ENCODE measurements at places on chromosomes 7 and 10.

GRCh38 chr7:27771111-27771510, 31.1 kb downstream of the TAX1BP1 start:
- DNase-seq = no peak

GRCh38 chr7:82257118-82257695, 186.4 kb downstream of the CACNA2D1 start:
- no peak for DNase-seq

GRCh38 chr10:130479926-130480325, 343.7 kb downstream of the GLRX3 start:
- DNase-seq = no peak

GRCh38 chr7:134636008-134636449, 10.6 kb upstream of the BPGM start:
- DNase-seq = no peak

DNA sequence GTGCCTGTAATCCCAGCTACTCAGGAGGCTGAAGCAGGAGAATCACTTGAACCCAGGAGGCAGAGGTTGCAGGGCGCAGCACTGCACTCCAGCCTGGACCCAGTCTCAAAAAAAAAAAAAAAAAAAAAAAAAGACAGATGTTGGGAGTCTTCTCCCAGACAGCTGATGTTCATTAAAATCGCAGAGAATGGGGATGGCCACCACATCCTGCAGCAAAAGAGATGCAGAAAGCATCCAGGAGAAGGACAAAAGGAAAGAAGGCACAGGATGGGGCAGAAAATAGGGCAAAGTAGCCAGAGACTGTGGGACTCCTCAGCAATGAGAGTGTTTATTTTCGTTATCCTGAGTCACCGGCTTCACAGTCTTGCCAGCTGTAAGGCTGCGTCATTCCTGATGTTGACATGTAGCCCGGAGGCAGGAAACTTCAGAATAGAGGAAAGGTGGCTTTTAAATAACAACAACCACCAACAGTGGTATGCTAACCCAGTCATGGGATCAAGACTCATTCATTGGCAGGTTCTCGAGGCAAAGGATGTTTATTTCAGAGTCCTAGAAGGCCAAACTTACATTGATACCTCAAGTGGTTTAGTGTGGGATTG, 149.5 kb upstream of the SVIL start:
- DNase-seq = no peak

DNA sequence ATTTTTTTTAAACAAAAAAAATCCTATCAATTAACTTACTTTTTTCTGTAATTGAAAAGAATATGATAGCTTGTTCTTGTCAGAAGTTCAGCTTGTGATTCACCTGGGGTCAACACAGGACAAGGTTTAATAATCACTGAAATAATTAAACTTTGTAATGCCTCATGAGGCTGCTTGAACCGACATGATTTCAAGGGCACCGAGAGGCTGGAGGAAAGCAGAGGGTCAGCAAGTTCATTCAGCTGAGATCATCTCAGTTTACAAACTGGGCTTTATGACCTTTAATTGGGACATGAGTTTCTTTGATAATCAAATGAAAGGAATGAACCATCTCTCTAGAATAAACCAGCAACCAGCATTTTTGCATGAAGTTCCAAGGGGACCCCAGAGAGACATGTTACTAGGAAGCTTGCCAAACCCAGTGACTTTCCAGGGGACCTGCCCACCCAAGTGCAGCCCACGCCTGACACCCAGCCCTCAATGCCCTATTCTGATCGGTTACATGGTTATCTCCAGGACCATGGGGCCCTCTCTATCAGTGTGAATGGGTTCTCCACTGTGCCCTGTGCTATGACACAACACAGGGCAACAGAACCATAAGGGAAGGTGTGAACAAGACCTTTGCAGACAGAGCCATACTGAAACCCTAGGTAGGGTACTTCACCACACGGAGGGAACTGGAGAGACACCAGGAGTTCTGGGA, 7.8 kb upstream of the CYP3A4 start:
- DNase-seq = no peak

DNA sequence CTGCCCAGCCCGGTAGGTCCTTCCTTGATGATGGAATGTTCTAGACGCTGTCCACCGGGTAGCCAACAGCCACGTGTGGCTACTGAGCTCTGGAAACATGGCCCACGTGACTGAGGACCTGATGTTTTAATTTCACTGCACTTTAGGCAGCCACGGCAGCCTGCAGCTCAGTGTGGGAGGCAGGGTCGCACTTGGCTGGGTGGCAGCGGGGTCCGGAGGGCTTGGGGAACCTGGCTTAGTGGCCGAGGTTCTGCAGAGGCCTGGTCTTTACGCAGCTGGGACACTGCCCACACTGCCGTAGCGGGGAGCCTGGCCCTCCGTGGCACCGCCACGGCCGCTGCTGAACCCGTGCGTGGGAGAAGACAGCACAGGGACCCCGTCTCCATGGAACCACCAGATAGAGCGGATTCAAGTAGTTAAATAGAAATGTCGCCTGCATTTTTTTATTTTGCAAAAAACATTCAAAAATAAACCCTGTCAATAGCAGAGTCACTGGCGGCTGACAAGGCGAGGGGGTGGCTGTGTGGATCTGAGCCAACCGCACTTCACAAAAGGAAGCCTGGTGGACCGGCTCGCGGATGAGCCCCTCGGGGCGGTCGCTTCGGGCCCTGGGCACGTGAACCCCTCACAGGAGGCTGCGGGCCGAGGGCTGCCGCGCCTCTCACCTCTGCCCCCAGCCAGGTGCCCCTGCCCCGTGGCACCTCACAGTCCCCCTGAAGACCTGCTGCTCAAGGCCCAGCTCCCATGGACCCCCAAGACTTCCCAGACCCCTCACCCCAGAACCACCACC, 25.6 kb upstream of the UTF1 start:
- DNase-seq = no peak

- no peak for DNase-seq
These were observed 216.2 kb downstream of the SEMA3D start for GRCh38 chr7:84970670-84971069.

DNA sequence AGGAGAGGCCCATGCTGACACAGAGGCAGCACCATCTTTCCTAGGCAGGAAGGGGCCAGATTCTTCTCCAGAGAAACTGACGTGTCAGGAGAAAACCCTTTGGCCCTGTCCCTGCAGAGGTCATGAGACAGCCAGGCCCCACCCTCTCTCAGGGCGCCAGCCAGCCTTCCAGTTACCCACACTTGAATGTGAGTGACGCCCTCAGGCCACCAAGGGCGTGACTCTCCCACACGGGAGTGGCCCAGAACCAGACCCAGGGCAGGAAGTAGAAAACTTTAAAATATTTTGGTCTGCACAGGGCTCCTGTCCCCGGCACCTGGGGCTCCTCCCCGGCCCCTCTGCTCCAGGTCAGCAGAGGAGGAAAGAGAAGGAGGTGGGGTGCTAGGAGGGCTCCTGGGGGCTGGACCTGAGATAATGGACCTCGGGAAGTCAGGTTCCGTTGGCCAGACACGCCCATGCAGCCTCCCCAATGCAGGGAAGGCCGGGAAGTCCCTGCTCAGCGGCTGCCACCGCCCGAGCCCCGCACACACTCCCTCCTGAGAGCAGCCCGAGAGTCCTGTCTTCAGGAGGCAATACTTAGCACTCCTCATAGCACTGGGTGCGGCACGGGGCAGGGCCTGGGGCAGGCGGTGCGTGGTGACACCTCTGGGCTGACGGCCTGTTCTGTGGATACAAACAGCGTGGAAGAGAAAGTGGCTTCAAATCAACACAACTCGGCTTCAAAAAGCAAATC, 67.0 kb upstream of the CFAP46 start:
- DNase-seq = no peak

GRCh38 chr7:141558544-141559183, 7.5 kb downstream of the AGK start:
- DNase-seq = no peak

DNA sequence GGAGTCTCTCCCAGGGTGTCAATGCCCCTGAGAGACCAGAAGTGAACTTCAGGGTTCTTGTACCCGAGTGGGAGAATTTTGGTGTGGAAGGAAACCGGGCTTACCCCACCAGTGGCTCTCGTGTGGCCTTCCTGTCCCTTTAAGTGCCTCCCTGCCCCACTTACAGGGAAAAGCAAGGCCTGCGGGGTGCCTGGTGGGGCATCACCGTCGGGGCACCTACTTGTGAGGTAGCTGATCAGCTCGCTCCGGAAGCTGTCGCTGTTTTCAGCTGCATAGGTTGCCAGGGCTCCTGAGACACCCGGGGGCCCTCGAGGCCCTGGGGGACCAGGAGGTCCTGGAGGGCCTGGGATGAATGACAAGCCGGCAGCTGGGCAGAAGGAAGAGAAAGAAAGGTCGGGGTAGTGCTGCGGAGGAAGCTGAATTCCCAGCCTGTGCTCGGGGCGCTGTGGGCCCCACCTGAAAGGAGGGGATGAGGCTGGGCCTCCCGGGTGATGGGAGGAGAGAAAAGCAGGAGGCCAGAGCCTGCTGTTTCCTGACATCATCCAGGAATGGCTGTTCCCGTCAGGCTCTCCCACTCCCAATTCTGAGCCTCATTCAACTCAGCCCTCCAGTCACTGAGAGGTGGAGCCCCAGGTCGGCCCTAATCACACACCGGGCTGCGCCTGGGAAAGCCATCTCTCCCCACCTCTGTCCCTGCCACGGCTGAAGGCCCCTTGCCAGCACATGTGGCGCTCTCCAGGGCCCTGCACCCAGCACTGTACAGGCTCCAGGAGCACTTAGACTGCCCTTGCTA, 51.1 kb downstream of the COL17A1 start:
- DNase-seq = no peak

- DNase-seq = no peak
These were observed 25.8 kb upstream of the PCGF5 start for GRCh38 chr10:91194497-91195179.

- DNase-seq = no peak
These were observed 43.4 kb downstream of the PTTG1IP2 start for GRCh38 chr7:90512821-90513254.

GRCh38 chr10:89043052-89043451, 52.5 kb downstream of the FAS start:
- peak; percentile 26 for DNase-seq

DNA sequence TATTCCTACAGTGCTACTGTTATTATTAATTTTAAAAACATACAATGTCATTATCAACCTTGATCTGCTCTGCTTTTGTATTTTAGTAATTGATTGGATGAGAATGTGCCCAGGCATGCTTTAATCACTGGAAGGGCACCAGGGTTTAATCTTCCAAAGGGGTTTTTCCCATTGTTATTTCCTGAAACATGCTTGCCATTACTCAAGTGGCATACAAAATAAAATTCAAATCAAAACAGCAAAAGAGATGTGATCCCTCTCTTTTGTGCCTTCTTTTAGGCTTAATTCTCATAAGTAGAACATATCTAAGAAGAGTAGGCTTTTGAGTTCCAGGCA, 963.3 kb downstream of the LRMDA start:
- DNase-seq = no peak

DNA sequence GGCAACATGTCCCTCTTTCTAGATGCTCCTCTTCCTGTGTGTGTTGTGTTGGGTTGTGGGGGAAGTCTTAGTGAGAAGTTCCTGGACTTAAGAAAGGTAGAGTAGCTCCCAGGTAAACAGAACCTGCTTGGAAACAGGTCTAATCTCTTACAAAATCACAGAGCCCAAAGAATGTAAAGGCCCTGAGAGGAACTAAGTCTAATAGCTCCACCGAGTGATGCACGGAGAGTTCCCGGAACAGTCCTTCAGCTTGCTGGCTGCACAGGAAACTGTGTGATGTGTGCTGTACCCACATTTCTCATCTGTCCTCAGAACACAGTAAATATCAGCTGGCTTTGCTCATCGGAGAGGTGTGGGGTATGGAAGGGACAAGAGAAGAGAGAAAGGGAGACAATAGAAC, 182.6 kb upstream of the LYZL1 start:
- no peak for DNase-seq

DNA sequence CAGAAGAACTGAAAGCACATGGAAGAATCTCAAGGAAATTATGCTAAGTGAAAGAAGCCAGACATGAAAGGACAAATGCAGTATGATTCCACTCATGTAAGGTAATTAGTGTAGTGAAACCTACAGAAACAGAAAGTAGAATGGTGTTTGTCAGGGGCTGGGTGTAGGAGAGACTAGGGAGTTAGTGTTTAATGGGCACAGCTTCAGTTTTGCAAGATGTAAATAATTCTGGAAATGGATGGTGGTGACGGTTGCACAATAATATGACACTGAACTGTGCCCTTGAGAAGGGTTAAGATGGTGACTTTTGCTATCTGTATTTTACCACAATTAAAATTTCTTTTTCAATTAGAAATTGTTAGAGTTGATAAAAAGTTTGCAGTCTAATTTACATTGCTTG, 157.3 kb upstream of the ADCY1 start:
- no peak for DNase-seq

DNA sequence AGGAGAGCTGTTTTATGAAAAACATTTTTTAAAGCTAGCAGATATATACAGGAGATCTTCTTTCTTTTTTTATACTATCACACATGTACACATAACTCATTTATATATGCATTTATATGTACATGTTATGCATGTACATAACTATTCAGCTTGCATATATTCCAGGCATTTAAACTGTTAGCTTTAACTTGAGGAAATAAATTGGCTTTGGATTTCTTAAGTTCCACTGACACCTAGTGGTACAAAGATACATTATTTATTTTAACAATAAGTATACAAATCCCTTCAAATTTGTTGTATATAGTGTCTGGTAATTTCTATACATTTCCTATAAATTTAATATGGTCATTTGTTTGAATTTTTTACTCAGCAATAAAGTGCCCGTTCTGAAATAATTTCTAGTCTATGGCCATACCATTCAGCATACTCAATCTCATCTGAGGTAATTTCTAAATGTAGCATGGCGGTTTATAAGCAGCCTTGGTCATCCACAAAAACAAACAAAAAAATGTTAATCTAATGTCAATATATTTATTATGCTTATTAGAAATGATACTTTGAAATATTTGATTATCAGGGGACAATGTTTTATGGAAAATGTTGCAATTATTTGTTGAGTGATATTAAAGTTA, 11.6 kb downstream of the ZDHHC6 start:
- no peak for DNase-seq

DNA sequence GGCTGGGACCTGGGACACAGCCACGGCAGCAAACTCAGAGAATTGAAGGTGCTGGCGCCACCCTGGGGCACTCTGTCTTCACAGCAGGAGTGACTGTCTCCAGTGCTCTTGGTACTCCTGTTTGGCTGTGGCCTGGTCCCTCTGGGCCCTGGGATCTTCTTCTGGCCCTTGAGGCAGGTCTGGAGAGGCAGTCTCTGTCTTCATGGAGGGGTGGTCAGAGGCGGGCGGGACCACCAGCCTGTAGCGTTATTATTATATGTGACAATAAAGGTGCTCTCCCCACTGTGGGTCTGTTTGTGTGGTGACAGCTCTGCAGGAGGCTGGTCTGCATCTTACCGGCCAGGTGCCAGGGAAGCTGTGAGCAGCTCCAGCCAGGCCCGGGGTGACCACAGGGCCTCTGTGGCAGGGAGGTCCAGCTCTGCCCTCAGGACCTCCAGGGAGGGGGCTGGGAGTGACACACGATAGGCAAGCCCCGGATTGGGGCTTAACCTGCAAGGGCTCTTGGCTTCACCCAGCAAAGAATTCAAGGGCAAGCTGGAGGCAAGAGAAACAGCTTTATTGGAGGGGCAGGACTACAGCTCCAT, 70.3 kb downstream of the MYL10 start:
- DNase-seq = no peak

- no peak for DNase-seq
These were observed 84.7 kb upstream of the IFRD1 start for GRCh38 chr7:112365551-112365950.
